ENCODE measurements at places on chromosomes 11 and 22.

DNA sequence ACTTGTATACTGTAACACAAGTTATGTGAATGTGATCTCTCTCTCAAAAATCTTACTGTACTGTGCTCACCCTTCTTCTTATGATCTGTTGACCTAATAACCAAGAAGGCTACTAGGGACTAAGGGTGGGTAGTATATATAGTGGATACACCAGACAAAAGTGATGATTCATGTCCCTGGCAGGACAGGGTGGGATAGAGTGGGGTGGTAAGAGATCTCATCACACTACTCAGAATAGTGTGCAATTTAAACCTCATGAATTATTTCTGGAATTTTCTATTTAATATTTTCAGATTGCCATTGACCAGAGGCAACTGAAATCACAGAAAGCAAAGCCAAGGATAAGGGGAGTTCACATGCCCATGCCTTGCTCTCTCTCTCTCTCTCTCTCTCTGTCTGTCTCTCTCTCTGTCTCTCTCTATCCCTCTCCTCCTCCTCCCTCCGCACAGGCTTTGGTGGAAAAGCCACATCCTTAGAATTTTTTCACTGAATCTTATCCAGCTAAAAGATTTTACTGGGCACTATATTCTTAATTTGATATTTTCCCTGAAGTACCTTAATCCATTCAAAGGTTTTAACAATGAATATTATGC, 12.0 kb upstream of the STK33 start:
- no peak for DNase-seq

GRCh38 chr22:43325176-43325575, 18.0 kb downstream of the SCUBE1 start:
- no peak for DNase-seq

DNA sequence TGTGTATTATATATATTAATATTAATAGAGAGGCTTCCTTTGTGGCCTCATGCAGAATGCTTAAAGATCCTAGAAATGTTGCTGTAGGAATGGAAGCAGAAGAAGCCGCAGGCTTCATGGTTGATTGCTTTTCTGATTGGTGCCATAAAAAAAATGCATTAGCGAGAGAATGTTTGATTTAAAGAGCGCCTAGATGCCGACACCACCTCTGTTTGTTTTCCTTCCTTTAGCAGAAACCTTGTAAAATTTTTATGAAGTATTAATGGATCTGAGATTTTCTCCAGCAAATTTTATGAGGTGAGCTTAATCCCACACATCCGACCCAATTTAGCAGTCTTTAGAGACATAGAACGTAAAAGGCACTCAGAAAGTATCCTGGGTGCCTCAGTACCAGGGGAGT, 587.5 kb downstream of the NTM start:
- DNase-seq: no peak

GRCh38 chr11:45725776-45726492, 60.5 kb upstream of the CHST1 start:
- DNase-seq: no peak

DNA sequence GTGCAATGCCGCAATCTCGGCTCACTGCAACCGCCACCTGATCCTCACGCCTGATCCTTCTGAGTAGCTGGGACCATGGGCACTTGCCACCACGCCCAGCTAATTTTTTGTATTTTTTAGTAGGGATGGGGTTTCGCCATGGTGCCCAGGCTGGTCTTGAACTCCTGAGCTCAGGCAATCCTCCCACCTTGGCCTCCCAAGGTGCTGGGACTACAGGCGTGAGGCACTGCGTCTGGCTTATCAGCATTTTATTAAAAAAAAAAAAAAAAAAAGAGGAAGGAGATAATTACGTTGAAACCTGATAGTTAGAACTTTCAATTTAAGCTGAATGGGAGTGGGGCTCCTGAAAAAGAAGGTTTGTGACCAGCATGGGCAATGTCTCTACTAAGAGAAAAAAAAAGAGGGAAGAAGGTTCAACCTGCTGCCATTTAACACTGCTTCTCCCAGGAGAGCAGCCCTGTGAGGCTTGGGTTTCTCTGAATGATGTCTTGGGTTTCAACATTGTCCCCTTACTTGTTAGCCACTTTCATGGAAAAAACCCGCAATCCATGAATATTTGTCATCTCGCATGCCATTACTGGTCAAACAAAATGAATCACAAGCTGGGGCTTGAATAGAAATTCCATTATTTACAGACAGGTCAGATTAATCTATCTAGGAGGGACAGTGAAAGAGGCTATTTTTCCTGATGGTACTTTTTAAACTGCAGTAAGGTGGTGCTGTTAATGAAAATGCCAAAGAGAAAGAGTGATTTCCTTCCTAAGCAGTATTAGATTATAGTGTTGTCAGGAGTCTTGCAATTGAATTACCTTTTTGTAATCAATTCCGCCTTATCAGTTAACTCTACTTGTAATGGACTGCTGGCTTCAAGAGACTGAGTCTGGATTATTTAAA, 72.5 kb downstream of the PACS1 start:
- DNase-seq: no peak

- DNase-seq: no peak
These were observed 69.5 kb downstream of the NOX4 start for GRCh38 chr11:89421718-89422117.

DNA sequence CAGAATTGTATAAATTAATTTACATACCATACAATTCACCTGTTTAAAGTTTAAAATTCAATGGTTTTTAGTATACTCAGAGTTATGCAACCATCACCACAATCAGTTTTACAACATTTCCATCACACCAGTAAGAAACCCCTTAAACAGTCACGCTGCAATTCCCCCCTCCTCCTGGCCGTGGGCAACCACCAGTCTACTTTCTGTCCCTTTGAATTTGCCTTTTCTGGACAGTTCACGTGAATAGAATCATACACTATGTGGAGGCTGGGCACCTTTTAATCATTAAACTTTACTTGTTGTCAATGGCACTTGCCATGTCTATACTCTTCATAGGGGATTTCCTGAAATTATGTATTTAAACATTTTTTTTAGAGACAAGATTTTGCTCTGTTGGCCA, 20.1 kb upstream of the SWAP70 start:
- no peak for DNase-seq

DNA sequence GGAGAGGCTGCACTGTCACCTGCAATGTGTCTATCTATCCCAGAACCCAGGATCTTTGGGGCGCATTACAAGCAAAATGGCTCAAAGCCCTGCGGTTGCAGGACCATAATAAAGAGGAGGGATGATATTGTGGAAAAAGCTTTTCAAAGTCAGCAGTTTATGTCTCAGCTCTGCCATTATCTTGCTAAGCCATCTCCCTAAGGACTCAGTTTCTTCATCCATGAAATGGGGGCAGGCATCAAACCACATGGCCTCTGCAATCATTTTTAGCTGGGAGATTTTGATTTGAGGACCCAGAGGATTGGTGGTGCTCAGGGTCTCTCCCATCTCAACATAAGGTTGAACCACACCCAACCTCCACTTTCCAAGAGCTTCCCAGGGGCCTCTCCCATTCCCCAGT, 513.8 kb downstream of the MIAT start:
- DNase-seq: no peak

DNA sequence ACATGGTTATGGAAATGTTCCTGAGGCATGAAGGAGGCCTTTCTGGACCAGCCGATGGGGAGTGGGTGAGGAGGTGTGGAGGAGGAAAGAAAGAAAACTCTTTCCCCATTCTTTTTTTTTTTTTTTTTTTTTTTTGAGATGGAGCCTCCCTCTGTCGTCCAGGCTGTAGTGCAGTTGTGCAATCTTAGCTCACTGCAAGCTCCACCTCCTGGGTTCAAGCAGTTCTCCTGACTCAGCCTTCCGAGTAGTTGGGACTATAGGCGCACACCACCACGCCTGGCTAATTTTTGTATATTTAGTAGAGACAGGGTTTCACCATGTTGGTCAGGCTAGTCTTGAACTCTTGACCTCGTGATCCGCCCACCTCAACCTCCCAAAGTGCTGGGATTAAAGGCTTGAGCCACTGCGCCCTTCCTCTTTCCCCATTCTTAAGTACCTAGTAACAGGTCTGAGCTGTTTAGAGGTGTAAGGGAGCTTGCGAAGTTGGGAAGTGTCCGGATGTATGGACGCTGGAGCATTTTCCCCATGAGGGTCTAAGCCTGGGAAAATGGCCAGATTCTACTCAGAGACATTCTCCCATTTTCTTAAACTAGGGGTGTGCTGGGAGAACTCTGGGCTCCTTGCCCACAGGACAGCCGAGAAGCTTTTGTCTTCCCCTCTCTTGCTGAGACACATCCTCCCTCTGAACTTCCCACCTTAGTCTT, 135.8 kb downstream of the TEAD1 start:
- no peak for DNase-seq

- DNase-seq: no peak
These were observed 31.9 kb downstream of the PDGFB start for GRCh38 chr22:39212721-39213376.

DNA sequence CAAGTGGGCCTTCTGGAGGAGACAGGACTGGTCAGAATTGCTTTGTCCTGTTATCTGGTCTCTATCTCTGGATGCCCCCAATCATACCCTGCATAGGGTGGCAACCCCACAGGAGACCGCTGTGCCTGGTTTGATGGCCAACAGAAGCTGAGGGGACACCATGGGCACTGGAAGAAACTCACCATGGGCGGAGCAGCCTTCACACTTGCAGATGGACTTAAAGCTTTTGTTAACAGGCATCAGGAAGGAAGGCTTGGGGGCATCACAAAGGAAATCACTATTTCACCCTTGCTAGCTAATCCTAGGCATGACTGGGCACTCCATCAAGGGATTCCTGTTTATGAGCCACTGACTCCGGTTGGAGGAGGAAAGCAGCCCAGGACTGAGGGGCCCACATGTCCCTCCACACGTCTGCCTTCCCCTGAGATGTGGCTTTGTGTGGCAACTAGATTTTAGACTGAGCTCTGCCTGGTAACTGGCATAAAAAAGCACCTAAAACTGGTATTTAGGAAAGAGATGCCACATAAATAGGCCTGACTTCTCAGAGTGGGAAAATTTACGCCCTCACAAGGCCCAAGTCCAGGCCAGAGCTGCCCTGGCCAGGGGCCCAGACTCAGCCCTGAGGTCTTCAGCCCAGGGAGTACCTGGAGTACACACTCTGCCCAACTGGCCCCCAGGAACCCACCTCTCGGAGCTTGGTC, 57.0 kb upstream of the LYVE1 start:
- no peak for DNase-seq

- no peak for DNase-seq
These were observed 98.4 kb upstream of the PARVA start for GRCh38 chr11:12278766-12279671.

GRCh38 chr11:123800036-123800435, 6.1 kb downstream of the OR6M1 start:
- DNase-seq: no peak

GRCh38 chr11:130509942-130510341, 61.5 kb downstream of the ADAMTS15 start:
- DNase-seq: no peak

DNA sequence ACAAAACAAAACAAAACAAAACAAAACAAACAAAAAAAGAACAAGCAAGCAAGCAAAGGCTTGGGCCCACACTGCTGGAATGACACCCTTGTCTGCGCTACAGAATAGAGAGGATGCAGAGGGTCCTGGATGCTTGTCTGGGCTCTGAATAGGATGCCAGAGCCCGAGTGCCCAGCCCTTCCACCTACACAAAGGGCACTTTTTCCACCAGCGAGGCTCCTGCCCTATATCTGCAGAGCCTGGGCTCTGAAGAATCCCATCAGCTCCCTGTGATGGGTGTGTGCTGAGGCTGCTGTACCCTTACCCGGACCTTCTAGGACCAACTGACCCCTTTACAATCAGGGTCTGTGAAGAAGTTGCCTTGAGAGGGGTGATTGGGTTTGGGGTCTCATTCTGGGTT, 221.2 kb downstream of the DSCAML1 start:
- no peak for DNase-seq

DNA sequence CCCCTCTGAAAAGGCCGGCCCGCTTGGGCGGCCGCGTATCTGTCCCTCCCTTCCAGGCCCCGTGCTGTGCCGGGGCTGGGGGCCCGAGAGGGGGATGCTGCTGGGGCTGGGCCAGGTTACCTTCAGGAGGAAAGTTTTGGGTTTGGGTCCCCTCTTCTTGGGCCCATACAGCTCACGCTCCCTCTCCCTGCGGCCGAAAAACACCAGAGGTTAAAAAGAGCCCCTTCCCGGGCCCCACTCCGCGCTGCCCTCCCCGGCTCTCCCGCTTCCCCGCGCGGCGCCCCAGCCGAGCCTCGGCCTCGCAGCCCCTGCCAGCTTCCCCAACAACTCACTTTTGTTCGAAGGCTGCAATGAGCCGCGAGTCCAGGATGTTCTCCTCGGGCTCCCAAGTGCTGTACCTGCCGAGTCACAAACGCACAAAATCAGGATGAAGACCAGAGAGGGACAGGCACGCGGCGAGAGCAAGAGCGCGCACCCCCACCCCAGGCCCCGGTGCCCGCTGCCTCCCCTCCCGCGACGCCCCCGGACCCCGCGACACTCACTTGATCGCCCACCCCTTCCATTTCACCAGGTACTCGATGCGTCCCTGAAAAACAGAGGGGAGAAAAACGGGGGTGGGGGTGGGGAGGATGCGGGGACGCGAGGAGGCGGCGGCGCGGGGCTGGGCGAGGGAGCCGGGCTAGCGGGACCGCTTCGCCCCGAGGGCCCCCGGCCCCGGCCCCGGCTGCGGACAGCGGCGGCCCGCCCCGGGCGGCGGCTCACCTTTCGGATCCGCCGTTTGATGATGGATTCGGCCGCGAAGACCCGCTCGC, 450 bp downstream of the CBX6 start:
- DNase-seq: no peak

- DNase-seq: no peak
These were observed 52.9 kb upstream of the CARS1 start for GRCh38 chr11:3109921-3110706.

- DNase-seq: no peak
These were observed 27.9 kb upstream of the PAK1 start for GRCh38 chr11:77501758-77502157.

GRCh38 chr11:64234647-64235379, 429 bp downstream of the VEGFB start:
- no peak for DNase-seq

- no peak for DNase-seq
These were observed 493.5 kb downstream of the OPCML start for GRCh38 chr11:133038850-133039249.

DNA sequence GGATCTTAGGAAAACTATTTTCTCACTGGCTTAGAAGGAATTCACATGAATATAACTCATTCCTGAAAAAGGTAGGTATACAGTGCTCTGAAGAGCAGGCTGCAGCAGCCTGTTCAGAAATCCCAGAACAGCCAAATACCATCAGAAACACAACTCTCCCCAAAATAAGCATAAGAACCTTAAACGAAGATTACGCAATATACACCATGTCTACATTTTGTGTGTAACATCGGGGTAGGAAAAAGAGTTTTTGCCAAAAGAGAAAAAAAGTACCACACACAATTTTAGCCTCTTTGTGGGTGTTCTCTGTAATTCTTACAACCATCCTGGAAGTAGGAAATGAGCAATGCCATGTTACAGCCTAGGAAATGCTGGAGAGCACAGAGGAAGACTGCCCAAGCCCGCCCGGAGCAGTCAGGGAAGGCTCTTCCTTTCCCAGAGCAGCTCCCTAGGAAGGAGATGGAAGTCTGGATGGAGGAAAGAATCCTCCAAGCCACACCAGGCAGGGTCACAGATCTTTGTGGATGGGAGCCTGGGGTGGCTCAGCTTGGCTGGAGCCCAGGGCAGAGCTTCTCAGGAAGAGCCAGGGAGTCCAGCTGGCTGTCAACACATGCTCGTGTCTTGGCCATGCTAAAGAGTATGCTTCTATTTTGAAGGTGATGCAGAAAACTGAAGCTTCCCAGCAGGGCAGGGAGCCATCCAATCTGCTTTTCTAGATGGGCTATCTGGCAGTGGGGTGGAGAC, 49.7 kb upstream of the ARFGAP3 start:
- DNase-seq: no peak

Data from stimulated activated CD4-positive, alpha-beta T cell treated with anti-CD3 and anti-CD28 coated beads, TNF-alpha, amount 100 ng/mL, for 1 hour (primary cell).